Smooth muscle cell of the brain vasculature (primary cell): ENCODE measurements at places on chromosomes 4 and X.

- DNase-seq, result no peak
Measured at GRCh38 chr4:14383652-14384051, 618.6 kb upstream of the CPEB2 start.

DNA sequence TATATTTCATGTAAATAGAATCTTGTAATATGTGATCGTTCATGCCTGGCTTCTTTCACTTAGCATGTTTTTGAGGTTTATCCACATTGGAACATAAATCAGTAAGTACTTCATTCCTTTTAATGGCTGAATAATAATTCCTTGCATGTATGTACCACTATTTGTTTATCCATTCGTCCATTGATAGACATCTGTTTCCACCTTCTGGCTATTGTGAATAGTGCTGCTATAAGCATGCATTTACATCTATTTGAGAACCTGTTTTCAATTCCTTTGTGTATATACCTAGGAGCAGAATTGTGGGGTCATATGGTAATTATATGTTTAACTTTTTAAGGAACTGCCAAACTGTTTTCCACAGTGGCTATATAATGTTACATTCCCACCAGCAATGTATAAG, 356.7 kb upstream of the DIPK2B start:
- DNase-seq, result no peak

- no peak for DNase-seq
Measured at GRCh38 chr4:148062301-148062950, 330.5 kb downstream of the ARHGAP10 start.

DNA sequence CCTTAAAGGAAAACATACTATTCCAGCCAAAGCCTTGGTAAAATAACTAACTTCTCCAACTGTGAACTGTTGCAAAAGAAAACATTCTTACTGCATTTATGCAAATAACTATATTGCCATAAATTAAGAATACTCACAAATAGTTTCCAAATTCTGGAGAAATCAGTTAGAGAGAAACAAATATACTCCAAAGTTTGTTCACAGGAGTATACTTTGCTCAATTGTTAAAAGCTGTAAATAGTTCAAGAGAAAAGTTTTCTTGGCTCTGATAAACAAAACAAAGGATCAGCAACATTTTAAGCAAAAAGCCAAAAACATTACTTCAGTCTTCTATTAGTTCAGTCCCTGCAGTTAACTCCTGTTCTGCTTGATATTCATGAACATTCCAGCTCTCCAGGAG, 83.0 kb downstream of the EIF4E start:
- DNase-seq, result no peak

GRCh38 chr4:166839615-166840251, 394.6 kb downstream of the SPOCK3 start:
- DNase-seq, result no peak

DNA sequence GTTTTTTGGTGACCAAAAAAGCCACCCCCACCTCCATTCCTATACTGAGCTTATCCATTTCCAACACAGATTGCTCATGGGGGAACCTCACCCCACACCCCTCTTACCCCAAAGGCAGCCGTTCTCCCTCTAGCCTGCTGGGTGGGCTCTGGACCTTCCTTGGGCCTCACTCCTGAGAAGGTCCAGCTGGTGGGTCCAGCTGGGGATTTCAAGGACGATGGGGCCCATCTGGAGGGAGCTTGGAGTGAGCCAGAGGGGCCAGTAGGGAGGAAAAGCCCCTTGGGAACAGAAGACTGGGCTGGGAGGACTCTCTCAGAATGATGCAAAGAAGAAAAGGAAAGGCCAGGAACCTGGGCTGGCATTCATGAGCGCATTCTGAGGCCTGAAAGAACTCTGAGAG, 42.0 kb upstream of the PJA1 start:
- no peak for DNase-seq

GRCh38 chrX:84187533-84188319, at the start of gene RPS6KA6:
Gene RPS6KA6, minus strand, starts transcription at chrX:84188199. Its CDS starts 300 bp downstream, at chrX:84187899.
- DNase-seq, result no peak

GRCh38 chr4:161907590-161907955, 256.2 kb downstream of the FSTL5 start:
- DNase-seq, result no peak

GRCh38 chrX:25039036-25039435, 23.3 kb upstream of the ARX start:
- DNase-seq, result no peak

- DNase-seq, result no peak
Measured at GRCh38 chr4:123833171-123833643, 436.6 kb downstream of the SPRY1 start.

DNA sequence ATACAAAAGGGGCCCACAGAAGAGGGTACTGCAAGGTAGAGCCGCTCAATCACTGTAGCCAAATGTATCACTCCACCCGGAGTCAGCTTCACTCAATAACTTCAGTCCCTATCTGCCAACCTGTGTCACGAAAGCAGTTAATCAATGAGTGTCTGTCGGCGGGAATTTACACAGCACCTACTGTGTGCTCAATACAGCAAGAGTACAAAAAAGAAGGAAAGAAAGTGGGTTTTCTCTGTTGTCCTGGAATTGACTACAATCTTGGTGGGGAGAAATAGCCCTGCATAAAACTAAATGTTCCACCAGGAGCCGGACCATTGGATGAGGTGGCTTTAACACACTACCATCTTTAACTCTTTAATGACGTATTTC, 780 bp upstream of the NKRF start:
- DNase-seq, result no peak

DNA sequence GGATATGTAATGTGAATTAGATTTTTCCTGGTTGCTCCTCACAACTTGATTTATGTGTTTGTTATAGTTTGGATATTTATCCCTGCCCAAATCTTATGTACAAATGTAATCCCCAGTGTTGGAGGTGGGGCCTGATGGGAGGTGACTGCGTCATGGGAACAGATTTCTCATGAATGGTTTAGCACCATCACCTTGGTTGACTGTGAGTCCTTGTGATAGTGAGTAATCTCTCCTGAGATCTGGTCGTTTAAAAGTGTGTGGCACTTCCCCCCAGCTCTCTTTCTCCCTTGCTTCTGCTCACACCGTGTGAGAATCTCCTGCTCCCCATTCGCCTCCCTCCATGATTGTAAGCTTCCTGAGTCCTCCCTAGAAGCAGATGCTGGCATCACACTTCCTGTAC, 2.2 kb downstream of the MID2 start:
- DNase-seq, result no peak

- DNase-seq, result no peak
Measured at GRCh38 chr4:7475207-7475606, 40.5 kb upstream of the PSAPL1 start.

GRCh38 chr4:182555997-182556418, 312.8 kb downstream of the TENM3 start:
- no peak for DNase-seq

- no peak for DNase-seq
Measured at GRCh38 chr4:145326491-145326890, 146.1 kb upstream of the OTUD4 start.

- DNase-seq, result no peak
Measured at GRCh38 chr4:107129076-107129475, 93.0 kb upstream of the DKK2 start.

DNA sequence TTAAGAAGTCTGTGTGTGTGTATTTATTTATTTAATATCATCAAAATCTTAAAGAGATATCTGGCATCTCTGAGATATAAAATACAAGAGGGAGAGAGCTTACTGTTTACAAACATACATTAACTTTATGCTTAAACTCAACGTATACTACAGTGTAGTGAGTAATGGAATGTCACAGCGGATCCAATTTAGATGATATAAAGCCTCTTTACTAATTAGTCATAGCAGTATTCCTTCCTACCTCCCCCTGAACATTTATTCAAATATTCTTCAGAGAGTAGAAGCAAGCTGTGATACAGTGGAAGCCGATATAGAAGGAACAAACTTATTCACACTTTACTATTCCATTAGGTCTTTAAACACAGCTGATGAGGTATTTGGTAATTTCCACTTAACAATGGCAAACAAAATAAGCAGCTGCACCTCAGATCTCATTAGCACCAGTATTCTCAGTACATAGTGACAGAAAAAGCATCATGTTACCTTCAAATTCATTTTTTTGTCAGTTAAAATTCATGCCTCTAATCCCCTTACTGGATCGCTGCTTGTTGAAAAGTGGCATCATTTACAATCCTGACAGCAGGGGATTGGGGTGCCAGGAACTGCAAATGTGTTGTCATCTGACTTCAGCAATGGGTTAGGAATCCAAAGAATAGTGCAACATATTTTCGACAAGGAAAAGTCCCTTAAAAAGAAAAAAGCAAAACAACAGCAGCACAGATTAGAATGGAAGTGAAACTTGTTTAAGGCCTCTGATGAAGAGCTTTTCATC, 658.7 kb upstream of the EPHA5 start:
- no peak for DNase-seq

- DNase-seq, result no peak
Measured at GRCh38 chrX:136797787-136798186, 17.1 kb upstream of the ARHGEF6 start.

GRCh38 chrX:64580035-64580434, 184.8 kb upstream of the MTMR8 start:
- no peak for DNase-seq

GRCh38 chrX:38066934-38067333, 60.6 kb downstream of the SYTL5 start:
- DNase-seq, result no peak

- DNase-seq, result no peak
Measured at GRCh38 chr4:48490012-48490679, at the start of gene ZAR1. Gene ZAR1, plus strand, starts transcription at chr4:48490252. Its CDS starts 40 bp downstream, at chr4:48490292.

DNA sequence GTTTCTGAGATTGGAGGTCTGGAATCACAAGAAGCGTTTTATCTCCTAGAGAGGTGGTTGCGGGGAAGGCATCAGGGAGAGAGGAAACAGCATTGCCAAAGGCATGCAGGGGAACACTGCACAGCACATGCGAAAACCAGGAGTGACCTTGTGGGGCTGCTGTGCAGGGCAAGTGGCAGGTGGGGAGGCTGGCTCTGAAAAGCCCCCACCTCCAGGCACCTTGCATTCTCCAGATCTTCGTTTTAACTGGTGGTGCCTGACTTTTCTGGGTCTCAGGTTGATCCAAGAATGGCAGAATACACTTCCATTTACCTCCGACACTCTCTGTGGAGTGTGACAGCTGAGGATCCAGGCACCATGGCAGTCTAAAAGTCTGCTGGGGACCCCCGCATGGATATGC, 209.4 kb upstream of the LEF1 start:
- DNase-seq, result no peak

DNA sequence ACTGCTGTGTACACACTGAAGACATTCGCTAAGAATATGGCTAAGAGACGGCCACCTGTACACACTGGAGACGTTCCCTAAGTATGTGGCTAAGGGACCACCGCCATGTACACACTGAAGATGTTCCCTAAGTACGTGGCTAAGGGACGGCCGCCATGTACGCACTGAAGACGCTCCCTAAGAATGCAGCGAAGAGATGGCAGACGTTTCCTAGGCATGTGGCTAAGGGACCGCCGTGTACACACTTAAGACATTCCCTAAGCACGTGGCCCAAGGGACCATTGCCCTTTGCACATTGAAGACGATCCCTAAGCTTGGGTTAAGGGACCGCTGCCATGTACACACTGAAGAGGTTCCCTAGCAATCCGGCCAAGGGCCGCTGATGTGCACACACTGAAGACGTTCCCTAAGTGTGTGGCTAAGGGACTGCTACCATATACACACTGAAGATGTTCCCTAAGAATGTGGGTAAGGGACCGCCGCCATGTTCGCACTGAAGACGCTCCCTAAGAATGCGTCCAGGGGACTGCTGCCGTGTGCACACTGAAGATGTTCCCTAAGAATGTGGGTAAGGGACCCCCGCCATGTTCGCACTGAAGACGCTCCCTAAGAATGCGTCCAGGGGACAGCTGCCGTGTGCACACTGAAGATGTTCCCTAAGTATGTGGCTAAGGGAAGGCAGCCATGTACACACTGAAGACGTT, 36.7 kb downstream of the DHRSX start:
- no peak for DNase-seq
